Gastroesophageal sphincter (tissue), 4 donors: ENCODE measurements at places on chromosomes 1 and 21. TPM values are rescaled to one million over a fixed set of nuclear protein-coding genes. Genes with fewer than 3 reads are reported as not detected.

The PTGFRN gene
- 64.8 TPM for total RNA-seq

The LAMC1 gene
- total RNA-seq, result 528 TPM

The TRIM67 gene
- total RNA-seq, result not detected

The AIRE gene
- total RNA-seq, result not detected

The DIRAS3 gene
- 5.4 TPM for total RNA-seq

The LCE1A gene
- not detected for total RNA-seq

The SLC1A7 gene
- 0.62 TPM for total RNA-seq

The RPF1 gene
- total RNA-seq, result 43.9 TPM

The KDF1 gene
- total RNA-seq, result not detected

The CR1L gene
- total RNA-seq, result not detected
